Caudate nucleus (tissue), 63 donors: ENCODE measurements at places on chromosomes 6 and 20.

GRCh38 chr6:119612911-119613381 is 263.4 kb upstream of the MAN1A1 start:
- peak; percentile 37 for DNase-seq

GRCh38 chr20:2032168-2032567 is 38.3 kb upstream of the PDYN start:
- DNase-seq = peak; percentile 47

DNA sequence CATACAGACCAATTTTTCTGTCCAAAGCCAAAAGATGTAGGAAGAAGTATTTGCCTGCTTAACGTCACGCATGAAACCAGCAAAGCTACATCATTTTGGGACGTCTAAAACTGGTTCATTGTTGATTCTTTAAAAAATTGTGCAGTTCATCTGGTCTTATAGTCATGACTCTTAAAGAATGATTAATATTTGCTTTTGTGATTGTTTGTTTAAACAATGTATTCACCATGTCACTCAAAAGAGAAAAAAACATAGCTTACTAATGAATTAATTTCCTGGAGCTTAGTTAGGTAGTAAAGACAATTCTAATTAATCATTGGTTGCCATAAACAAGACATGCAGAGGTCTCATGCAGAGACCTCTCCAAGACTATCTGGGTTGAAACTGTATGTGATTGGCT is 157.3 kb downstream of the RPS12 start:
- DNase-seq = no peak

DNA sequence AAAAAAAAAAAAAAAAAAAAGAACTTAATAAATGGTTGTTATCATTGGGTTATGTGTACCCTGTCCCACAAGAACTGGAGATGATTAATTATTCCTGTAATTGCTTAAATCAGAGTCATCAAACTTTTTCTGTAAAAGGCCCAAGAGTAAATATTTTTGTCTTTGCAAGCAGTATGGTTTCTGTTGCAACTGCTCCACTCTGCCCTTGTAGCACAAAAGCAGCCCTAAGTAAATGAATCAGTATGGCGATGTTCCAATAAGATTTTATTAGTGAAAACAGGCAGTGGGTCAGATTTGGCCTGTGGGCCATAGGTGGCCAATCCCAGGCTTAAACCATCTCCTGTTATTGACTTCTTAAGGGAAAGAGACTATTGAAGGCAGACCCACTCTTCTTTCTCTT is 252.7 kb downstream of the TSHZ2 start:
- DNase-seq = no peak

GRCh38 chr6:109794201-109794923 is 103.3 kb downstream of the FIG4 start:
- no peak for DNase-seq

- no peak for DNase-seq
Observed at GRCh38 chr6:109816452-109817374, 125.6 kb downstream of the FIG4 start.

DNA sequence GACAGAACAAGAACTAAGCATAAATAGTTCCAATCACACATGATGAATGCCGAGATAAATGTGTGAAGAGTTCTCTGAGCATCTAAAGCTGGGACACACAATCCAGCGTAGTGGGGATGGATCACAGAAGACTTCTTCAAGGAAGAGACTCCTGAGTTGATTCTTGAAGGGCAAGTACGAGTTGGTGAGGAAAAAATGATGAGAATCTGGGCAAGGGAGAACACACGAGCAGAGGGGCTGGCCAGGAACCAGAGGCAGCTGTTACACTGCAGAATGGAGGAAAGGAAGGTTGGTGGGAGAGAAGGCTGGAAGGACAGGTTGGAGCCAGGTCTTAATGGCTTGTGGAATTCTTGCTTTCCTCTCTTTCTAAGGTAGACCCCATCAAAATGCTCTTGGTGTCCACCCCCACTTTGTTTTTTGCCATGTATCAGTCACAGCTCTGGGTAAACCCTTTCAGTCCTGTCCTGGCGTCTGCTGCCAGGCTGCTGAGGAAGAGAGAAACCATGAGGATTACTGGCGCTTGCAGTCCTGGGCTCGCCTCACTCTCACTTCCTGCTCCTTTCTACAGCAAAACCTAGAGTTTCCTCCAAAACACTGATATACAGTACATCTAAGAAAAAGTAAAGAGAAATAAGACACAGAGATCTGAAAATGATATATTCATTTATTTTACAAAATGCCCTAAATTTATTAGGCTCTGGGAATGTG is 127.6 kb upstream of the FAM184A start:
- DNase-seq = no peak

DNA sequence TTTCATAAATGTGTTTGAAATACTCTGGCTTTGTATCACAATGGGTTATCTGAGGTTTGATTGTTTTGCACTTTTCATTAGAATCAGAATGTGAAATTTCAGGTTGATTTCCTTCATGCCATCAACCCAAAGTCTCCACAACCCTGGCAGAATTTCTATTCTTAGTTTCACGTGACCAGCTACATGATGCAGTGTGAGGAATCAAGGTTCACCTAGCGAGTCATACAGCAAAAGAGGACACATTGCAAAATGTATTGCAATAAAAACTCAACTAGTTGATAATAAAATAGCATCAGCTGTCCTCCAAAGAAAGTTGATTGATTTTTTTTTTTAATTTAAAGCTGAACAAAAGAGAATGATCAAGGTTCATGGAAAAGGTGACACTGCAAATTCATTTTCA is 2.2 kb downstream of the HAO1 start:
- DNase-seq = no peak

DNA sequence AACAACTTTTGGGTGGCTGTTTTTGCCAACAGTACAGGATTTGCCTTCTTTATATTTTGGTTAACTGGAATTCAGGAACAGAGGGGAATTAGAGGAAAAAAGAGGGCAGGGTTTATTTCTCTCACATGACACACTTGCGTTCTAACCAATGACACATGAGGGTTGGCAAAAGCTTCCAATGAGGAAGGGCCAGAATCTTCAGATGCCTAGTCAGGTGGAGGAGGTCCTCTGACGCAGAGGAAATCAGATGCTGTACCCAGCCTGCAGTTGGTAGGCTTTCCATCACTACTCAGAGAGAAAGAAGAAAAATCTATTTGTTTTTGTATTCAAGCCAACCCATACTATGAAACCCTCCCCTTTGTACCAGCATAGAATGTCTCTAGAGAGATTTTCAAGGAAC is 20.8 kb downstream of the TM9SF4 start:
- DNase-seq = no peak

GRCh38 chr6:115004204-115004603 is 661.4 kb upstream of the HS3ST5 start:
- no peak for DNase-seq

GRCh38 chr6:156421933-156422332 is 355.2 kb upstream of the ARID1B start:
- DNase-seq = no peak

DNA sequence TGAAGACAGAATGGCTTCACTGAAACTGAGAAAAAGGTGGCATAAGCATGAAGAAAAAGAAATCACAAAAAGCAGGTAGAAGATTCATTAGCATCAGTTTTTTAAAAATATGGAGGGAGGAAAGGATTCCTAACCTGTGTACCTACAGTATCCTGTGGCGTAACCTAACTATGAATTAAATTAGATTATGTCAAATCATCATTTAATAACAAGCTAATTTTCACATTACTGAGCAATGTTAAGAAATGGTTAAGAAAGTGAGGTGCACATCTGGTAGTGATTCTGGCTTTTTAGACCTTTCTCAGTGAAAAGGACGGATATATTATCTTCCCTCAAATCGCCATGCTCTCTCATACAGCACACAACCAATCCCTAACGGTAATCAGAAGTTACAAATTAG is 12.5 kb downstream of the CD164 start:
- DNase-seq = no peak

DNA sequence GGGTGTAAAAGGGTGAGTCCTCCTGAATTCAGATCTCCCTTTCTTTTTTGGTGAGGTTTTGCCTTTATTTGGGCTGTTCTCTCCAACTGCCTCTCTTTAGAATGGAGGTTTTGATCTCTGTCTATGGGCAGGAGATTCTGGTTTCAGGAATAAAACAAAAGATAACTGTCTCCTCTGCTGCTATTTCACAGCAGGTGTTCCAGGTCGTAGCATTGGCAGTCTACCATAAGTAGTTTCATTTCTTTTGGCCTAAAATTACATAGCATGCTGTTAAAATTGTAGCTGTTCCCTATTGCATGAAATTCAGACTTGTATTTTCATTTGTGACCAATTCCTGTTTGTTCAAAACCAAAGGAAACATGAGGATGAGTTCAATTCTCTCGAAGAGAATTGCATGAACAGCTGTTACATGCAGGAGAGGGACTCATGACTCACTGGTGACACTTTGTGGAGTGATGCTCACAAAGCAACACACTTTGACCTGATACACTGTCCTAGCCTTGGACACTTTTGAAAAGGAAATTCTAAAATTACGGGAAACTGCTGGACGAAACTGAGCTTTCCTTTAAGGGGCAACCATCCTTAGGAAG is 76.8 kb upstream of the SIRPG start:
- DNase-seq = no peak
